ENCODE measurements at places on chromosomes 12 and 14. TPM values are rescaled to one million over a fixed set of nuclear protein-coding genes. Genes with fewer than 3 reads are reported as not detected.
A peak's percentile ranks its signal among the peaks of the same experiment; 100 is the strongest.

The RBP5 gene
- 5.0 TPM for total RNA-seq

The TCL1A gene
- 0.99 TPM for total RNA-seq

The MGP gene
- total RNA-seq: 604 TPM

The ZDHHC22 gene
- not detected for total RNA-seq

The OASL gene
- total RNA-seq: 0.26 TPM

The VRTN gene
- total RNA-seq: not detected

The CLEC1A gene
- 1.7 TPM for total RNA-seq

The PHC1 gene
- 50.2 TPM for total RNA-seq

The NRIP2 gene
- 0.83 TPM for total RNA-seq

The SERPINA12 gene
- not detected for total RNA-seq

The NPAS3 gene
- 5.8 TPM for total RNA-seq

The RBMS2 gene
- 48.5 TPM for total RNA-seq

The ADAM21 gene
- 0.11 TPM for total RNA-seq

The IFNG-AS1 gene
- total RNA-seq: not detected

The RITA1 gene
- 21.4 TPM for total RNA-seq

The NTS gene
- 0.33 TPM for total RNA-seq

GRCh38 chr14:74917178-74917543 lies 5.9 kb downstream of the RPS6KL1 start:
- H3K4me1 ChIP-seq: peaks cover 51% of the 10 kb centered on the region

GRCh38 chr14:35296545-35296944 lies 4.4 kb downstream of the PSMA6 start:
- DNase-seq: no peak
- H3K4me1 ChIP-seq: peaks cover 70% of the 10 kb centered on the region
- no peaks in the 10 kb centered on the region for H3K27me3 ChIP-seq
- no peak overlapping the region for H3K4me3 ChIP-seq
- no peaks in the 10 kb centered on the region for H3K36me3 ChIP-seq
- no peak overlapping the region for H3K27ac ChIP-seq

DNA sequence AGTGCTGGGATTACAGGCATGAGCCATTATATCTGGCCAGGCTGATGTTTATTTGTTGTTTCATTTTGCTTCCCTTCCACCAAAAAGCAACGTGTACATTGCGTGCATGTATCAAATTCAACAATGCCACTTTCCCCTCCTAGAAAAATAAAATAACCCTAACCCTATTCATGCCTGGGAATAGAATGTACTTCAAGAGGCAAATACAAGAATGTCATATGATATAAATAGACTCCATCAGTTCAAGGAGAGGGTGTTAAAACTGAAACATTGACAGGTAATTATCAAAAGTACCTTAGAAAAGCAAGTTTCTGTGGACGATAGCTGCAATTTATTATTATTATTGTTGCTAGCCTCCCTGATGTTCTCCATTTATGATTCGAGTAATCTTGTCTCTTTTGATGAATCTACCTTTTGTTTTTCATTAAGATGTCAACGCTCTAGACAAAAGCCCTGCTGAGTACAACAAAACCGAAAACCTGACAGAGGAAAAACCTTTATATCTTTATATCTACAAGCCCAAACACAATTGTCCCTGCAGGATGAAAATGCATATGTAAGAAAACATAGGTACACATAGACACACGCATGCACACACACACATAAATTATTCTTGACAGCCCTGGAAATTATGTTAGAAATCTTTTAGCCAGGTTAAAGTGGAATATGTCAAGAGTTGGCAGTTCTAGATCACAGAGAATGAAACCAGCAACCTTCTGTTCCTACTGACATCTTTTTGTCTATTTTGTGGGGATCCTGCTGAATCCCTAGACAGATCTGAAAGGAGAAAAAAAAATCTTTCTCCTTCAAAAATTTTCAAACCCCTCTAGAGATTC lies 98.9 kb downstream of the BTG1 start:
- no peak overlapping the region for H3K4me3 ChIP-seq
- no peaks in the 10 kb centered on the region for H3K36me3 ChIP-seq
- no peaks in the 10 kb centered on the region for H3K27me3 ChIP-seq
- H3K4me1 ChIP-seq: no peaks in the 10 kb centered on the region

- H3K36me3 ChIP-seq: no peaks in the 10 kb centered on the region
- no peak overlapping the region for H3K27ac ChIP-seq
- no peaks in the 10 kb centered on the region for H3K27me3 ChIP-seq
- H3K4me3 ChIP-seq: no peak overlapping the region
Measured at GRCh38 chr14:63795532-63795931, 57.3 kb upstream of the SYNE2 start.

GRCh38 chr12:62438098-62438692 lies 28.4 kb upstream of the MON2 start:
- H3K36me3 ChIP-seq: no peaks in the 10 kb centered on the region
- no peak overlapping the region for H3K4me3 ChIP-seq
- H3K27ac ChIP-seq: no peak overlapping the region
- H3K4me1 ChIP-seq: peaks cover 18% of the 10 kb centered on the region

DNA sequence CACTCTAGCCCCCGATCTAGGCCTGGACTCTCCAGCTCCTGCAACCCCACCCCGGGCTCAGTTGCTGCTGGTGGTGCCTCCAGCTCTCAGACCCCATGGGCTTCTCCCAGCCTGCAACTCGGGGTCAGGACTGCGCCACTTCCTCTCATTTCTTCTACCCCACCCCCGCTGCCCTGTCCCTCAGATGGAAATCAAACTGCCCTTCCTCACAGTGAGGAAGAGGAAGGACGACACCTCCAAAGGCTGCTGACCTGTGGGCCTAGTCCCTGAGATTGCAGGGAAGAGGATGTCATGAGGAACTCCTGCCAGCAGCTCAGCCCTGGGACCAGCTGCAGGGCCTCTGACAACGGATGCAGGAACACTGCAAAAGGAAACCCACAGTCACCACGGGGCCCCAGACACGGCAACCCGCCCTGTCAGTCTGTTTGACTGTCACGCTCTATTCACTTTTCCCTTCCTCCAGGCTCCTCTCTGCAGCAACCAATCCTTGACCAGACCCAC lies 29.3 kb upstream of the PNMA1 start:
- DNase-seq: no peak
- peak overlapping the region; percentile 88 for H3K27ac ChIP-seq
- peaks cover 100% of the 10 kb centered on the region for H3K4me1 ChIP-seq
- no peaks in the 10 kb centered on the region for H3K27me3 ChIP-seq

GRCh38 chr12:95553197-95553943 lies 2.1 kb upstream of the USP44 start:
- no peak for DNase-seq
- no peaks in the 10 kb centered on the region for H3K36me3 ChIP-seq

GRCh38 chr12:38350342-38351174 lies 34.0 kb downstream of the ALG10B start:
- no peaks in the 10 kb centered on the region for H3K36me3 ChIP-seq
- no peak for DNase-seq
- no peak overlapping the region for H3K4me3 ChIP-seq

- H3K27me3 ChIP-seq: peaks cover 5% of the 10 kb centered on the region
- no peaks in the 10 kb centered on the region for H3K36me3 ChIP-seq
- DNase-seq: no peak
- no peak overlapping the region for H3K4me3 ChIP-seq
Measured at GRCh38 chr12:117518594-117519270, 157.3 kb upstream of the NOS1 start.

GRCh38 chr14:64825509-64825908 lies 54.2 kb downstream of the SPTB start:
- no peak overlapping the region for H3K27ac ChIP-seq
- no peak overlapping the region for H3K4me3 ChIP-seq
- H3K27me3 ChIP-seq: peaks cover 4% of the 10 kb centered on the region

DNA sequence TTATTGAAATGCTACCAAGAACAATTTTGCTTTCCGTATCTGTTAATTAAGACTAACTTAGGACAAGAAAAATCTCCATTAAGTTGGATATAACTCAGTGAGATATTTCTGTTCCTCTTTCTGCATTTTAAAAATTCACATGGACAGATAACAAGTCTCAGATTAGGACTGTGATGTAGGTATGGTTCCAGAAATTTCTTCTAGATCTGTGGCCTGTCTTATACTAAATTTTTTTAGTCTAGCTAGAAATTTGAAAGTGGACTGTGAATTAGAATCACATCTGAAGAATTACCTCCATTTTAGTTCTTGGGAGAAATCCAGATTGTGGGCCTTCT lies 41.6 kb downstream of the USP15 start:
- peaks cover 6% of the 10 kb centered on the region for H3K4me1 ChIP-seq
- H3K36me3 ChIP-seq: peaks cover 45% of the 10 kb centered on the region
- no peak for DNase-seq
- H3K27ac ChIP-seq: no peak overlapping the region
- H3K4me3 ChIP-seq: no peak overlapping the region

DNA sequence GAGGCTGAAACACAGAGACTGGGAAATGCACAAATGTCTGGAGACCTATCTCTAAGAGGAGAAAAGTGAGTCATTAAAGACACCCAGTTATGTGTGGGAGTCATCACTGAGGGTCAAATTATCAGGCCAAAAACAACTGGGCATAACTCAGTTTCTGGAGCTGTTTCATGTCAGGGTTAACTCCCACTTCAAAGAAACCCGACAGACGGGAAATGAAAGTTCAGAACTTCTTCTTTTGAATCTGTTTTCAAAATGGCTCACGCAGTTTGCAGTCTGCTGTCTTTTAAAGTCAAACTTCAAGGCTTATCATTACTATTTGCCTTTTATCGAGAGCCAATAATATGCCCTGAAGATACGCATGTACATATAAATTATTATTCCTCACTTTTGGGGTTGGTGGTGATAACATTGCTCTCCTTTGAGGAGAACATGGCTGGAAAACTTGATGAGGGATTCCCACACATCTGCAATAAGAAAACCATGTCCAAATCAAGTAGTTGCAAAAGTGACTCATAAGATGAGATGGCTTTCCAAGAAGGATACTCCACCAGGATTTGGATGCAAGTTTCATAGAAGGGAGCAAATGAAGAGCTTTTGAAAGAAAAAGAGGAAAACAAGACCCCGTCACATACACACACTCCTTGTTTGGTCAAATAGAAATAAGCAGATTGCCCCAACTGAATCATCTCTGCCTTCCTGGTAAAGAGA lies 341.4 kb downstream of the ADAMTS20 start:
- H3K27ac ChIP-seq: no peak overlapping the region
- H3K4me3 ChIP-seq: no peak overlapping the region
- H3K27me3 ChIP-seq: no peaks in the 10 kb centered on the region
- H3K4me1 ChIP-seq: no peaks in the 10 kb centered on the region

DNA sequence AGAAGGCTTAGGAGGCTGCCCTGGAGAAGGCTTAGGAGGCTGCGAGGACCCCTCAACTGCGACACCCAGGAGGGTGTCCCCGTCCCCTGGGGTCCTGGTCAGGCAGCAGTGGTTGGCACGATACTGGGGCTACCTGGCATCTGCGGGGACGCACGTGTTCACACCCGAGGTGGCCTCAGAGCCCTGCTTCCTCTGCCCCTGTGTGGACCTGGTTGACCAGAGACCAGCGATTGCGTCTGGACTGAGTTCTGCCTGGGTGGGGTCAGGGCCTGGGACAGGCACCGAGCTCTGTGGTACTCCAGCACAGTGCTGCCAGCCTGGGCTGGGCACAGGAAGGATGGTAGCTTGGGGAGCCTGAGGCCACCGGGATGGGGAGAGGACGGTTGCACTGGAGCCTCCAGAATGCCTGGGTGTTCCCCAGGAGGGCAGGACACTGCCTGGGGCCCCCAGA lies 735 bp downstream of the ASPG start:
- H3K27me3 ChIP-seq: peaks cover 10% of the 10 kb centered on the region
- no peak overlapping the region for H3K27ac ChIP-seq
- no peak for DNase-seq
- no peak overlapping the region for H3K4me3 ChIP-seq

DNA sequence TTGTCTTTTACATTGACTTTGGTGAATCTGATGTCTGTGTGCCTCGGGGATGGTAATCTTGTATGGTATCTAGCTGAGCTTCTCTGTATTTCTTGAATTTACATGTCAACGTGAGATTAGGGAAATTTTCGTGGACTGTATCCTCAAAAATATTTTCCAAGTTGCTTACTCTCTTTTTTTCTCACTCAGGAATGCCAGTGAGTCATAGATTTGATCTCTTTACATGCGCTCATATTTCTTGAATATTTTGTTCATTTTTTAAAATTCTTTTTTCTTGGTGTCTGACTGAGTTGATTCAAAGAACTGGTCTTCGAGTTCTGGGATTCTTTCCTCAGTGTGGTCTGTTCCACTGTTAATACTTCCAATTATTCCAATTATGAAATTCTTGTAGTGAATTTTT lies 207.7 kb downstream of the RAD51B start:
- no peaks in the 10 kb centered on the region for H3K27me3 ChIP-seq
- H3K4me1 ChIP-seq: peaks cover 3% of the 10 kb centered on the region
- H3K27ac ChIP-seq: no peak overlapping the region
- no peak overlapping the region for H3K4me3 ChIP-seq

GRCh38 chr14:36217732-36218131 lies 41.2 kb upstream of the PTCSC3 start:
- no peaks in the 10 kb centered on the region for H3K4me1 ChIP-seq
- no peak overlapping the region for H3K27ac ChIP-seq
- H3K27me3 ChIP-seq: peaks cover 17% of the 10 kb centered on the region
- H3K4me3 ChIP-seq: no peak overlapping the region
- no peak for DNase-seq

DNA sequence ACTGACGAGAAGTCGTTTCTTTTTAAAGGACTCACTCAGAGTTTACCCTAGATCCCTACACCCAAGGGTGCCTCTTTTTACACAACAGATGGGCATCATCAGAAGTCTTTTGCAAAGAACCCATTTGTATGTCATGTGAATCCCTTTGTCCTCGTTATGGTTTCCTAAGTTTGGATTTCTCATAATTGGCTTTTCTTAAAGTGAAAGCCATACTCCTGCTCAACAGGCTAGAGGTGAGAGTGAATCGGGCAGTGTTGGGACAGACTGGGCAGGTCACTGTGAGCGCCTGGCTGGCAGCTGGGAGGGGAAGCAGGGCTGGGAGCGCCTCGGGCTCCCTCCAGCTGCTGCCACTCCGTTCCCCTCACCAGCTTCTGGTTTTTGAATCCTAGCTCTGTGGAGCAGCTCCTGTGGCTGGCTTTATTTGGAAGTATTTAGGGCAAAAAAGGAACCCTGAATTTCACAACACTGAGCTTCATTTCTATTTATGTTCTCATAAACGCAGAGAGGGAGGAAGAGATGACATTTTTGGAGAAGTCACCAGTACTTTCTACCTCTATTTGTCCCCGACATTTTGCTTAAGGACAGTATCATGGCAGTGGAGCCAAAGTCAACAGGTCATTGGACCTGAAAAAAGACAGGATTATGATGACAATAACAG lies 63.8 kb upstream of the ACTN1 start:
- no peak for DNase-seq
- peak overlapping the region; percentile 79 for H3K27ac ChIP-seq
- no peak overlapping the region for H3K4me3 ChIP-seq
- no peaks in the 10 kb centered on the region for H3K27me3 ChIP-seq

DNA sequence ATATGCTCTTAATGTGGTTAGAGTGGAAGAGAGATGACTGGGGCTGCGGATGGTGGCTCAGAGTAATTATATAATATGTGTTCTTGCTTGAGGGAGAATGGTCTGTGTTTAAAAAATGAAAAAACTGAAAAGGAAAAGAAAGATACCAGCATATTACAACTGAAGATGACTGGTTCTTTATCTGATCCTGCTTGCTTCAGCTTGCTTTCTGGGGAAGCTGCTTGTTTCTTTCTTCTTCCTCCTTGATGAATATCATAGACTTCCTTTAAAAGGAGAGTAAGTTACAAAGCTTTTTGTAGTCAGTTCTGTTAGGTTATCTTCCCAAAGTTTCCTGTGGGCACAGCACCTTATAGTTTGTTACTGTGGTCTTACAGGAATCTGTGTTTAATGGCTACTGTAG lies 210.9 kb downstream of the ERC1 start:
- DNase-seq: no peak
- H3K4me3 ChIP-seq: no peak overlapping the region
- H3K4me1 ChIP-seq: peaks cover 6% of the 10 kb centered on the region
- no peaks in the 10 kb centered on the region for H3K27me3 ChIP-seq
- no peaks in the 10 kb centered on the region for H3K36me3 ChIP-seq

Data from esophagus muscularis mucosa (tissue), 4 donors.